ENCODE measurements at places on chromosomes 2 and 18.

- DNase-seq, result no peak
Observed at GRCh38 chr2:8202132-8202531, 479.7 kb upstream of the ID2 start.

- DNase-seq, result no peak
Observed at GRCh38 chr2:138036522-138036921, 72.2 kb downstream of the HNMT start.

DNA sequence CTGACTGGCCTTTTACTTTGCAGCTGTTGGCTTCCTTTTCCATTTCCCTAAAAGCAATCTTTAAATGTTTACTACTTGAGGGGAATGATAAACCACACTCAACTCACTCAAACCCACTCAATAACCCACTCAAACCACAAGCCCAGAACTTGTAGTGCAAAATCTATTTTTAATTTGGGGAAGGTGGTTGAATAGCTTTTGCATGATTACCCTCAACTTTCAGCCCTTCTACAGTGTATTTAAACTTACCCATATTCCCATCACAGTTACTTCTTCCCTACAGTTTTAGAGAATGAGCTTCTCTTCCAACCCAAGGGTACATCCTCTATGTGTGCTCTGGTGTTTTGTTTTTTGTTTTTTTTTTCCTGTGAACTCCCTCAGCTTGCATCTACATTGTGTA is 636.1 kb downstream of the TDRD15 start:
- no peak for DNase-seq

- DNase-seq, result peak; percentile 16
Observed at GRCh38 chr2:654896-655295, 22.3 kb downstream of the TMEM18 start.

DNA sequence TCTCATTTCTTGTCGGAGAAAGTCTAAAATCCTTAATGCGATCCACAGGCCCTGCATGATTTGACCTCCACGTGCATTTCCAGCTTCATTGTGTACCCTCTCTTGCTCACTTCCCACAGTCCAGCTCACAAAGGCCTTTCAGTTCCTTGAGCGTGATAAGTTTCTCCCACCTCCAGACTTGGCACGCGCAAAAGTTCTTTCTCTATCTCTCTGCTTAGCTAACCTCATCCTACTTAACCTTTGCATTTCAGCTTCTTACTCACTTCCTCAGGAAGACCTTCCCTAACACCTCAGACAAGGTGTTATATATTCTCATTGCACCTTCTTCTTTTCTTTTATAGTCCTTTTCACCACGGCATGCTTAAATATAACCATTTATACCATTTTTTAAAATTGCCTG is 124.8 kb upstream of the XPO1 start:
- no peak for DNase-seq
